ENCODE measurements at places on chromosomes 2 and 18.
A peak's percentile ranks its signal among the peaks of the same experiment; 100 is the strongest.

DNA sequence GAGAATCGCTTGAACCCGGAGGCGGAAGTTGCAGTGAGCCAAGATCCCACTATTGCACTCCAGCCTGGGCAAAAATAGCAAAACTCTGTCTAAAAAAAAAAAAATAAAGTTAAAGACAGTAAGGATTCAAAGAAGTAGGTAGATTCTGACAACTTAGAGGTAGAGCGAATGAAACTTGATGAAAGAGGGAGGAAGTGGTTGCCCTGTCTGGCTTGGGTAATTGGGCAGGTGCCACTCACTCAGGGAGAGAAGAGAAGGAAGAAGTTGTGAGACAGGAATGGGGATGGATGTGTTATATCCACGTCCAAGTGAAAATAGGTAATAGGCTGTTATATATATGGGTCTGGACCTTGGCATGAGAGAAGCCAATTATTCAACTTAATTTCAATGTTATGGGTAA lies 26.3 kb downstream of the NDC80 start:
- peak; percentile 32 for DNase-seq

DNA sequence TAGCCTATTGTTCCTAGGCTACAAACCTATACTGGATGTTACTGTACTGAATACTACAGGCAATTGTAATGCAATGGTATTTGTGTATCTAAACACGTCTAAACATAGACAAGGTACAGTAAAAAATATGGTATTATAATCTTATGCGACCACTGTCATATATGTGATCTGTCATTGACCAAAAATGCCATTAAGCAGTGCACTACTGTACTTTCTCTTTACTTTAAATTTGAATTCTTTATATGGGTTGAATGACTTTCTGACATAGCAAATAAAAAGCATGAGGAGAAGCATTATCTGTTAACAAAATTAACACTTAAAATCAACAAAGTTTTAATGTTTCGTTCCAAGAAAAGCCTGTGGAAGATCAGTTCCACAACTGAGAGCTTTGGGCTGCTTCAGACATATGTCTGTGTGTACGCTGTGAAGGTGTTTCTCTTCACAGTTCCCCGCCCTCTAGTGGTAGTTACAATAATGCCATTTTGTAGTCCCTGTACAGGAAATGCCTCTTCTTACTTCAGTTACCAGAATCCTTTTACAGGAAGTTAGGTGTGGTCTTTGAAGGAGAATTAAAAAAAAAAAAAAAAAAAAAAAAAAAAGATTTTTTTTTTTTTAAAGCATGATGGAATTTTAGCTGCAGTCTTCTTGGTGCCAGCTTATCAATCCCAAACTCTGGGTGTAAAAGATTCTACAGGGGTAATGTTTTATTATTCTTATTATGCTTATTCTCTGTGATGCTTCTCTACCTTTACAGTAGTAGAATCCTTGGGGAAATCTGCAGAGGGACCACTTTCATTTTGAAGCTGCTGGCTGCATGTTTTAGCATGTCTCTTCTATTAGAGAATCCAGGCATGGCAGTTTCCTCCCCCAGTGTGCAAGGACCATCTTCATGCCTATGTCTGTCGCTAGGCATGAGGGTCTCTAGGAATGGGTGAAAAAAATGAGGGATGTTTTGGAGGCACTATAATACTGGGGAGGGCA lies 54.5 kb downstream of the SCN2A start:
- peak; percentile 77 for DNase-seq

- no peak for DNase-seq
Measured at GRCh38 chr2:163670929-163671328, 64.9 kb downstream of the FIGN start.

- peak; percentile 41 for DNase-seq
Measured at GRCh38 chr18:58505181-58505580, 123.7 kb downstream of the ALPK2 start.

GRCh38 chr2:26685989-26686839 lies 6.3 kb upstream of the KCNK3 start:
- no peak for DNase-seq

- no peak for DNase-seq
Measured at GRCh38 chr18:39350945-39351344, 1785.3 kb upstream of the CELF4 start.

DNA sequence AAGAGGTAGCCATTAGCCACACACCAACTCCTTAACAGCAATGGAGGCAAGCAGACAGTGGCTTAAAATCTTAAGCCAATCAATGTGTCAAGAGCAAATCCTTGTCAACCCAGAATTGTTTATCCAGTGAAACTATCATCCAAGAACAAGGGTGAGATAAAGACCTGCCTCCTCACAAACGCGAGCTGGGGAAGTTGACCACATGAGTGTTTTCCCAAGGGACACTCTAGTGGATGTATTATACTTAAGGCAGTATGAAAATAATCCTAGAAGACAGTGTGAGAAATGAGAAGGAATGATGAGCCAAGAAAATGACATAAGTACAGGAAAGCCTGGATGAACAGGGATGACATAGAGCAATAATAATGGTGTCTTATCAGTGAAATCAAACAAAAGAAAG lies 209.6 kb downstream of the TWIST2 start:
- no peak for DNase-seq

DNA sequence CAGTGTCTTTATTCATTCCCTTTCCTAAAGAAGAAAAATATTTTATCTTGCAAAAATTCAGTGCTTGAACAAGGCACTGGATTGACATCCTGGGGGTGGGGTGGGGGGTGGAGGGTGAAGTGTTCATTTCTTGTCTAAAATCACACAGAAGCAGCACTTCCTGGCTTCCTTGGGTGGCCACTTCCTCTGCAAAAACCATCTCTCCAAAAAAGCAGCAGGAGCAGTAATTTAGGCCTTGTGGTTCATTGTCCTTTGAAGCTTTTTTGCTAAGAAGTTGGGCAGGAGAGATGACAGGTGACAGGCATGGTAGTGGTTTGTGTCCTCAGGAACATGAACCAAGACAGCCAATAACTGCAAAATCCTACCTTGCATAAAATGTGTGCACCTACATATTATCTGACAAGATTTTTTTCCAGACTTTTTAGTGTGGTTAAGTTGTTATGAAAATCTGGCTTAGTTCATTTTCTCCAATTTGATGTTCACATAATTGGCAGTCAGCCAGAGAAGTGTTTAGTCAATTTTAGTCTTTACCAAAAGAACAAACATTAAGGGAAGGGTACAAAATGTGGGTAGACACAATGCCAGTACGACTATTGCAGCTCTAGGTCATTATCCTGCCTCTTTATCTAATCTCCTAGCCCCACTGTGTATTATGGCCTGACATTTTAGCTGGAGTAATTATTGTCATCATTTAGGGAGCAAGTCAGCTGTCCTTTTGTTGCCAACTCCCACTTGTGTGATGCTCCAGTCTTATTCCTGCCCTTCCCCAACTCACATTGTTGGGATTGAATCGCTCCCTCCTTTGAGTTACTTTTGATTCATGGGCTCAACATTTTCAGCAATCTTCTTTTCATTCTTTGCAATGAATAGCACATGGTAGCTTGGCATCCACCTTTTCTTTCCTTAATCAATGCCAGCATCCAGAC lies 177.2 kb downstream of the MYO3B start:
- no peak for DNase-seq

DNA sequence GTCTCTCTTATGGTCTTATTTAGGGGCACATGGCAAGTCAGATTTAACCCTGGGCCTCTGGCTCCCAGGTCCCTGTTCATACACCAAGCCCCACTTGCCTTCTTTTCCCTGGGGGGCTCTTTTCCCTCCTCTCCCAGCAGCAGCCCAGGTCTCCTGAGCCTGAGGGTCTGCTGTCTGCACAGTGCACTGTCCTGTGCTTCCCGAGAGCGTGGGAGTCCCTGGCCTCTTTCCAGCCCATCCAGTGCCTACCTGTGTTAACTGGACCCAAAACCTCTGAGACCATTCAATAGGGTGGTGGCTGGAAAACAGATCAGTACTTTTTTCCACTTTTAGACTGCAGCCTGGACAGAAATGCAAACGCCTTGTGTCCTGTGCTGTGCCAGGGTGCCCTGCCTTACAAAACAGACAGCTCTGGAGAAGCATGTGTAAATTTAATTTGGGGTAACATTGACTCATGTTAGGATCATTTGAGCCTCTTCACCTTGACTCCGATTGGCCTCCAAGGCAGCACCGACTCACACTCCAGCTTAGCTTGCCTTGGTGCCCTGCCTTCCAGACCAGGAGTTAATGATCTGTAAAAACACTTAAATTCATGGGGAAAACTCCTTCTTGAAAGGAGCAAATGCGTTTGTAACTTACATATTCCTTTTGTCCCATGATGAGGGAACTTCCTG lies 34.3 kb downstream of the TWIST2 start:
- DNase-seq: no peak

GRCh38 chr2:239109041-239109927 lies 261.4 kb downstream of the TWIST2 start:
- DNase-seq: no peak

DNA sequence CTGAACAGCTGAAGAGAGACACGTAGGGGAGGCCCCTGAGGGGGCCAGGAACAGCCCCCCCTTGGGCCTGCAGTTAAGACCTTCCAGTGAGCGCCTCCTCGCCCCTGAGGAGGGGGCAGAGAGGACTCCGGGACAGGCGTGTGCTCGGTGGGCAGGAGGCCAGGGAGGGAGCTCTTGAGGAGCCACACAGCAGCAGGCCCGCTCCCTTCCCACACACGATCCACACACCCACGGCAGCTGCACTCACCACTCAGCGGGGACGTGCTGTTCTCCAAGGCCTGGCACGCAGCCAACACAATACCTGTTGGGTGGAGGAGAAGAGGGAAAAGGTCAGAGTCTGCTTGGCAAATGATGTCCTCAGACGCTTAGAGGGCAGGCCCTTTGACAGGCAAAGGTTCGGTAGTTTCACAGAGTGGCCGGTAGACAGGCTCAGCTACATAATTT lies 39.0 kb downstream of the TGFA start:
- no peak for DNase-seq

- no peak for DNase-seq
Measured at GRCh38 chr2:70002241-70002899, 40.9 kb upstream of the ASPRV1 start.

- DNase-seq: no peak
Measured at GRCh38 chr2:88810017-88810416, 118.5 kb downstream of the RPIA start.

DNA sequence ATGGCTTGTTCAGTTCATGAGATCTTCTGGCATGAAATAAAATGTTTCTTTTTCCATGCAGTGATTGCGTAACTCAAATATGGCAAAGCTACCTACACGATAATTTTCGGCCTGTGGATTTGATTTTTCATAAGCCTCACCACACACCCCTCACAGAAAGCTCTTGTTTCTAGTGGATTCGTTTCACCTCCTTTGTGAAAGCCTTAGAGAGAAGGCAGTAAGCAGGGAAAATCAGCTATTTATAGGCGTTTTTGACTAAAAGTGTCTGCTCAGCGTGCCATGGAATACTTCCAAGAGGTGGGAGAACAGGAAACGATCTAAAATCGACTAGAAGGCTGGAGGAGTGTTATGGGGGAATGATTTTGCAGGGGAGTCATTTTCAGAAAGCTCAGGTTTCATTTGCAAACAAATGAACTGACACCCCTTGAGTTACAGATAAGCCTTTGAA lies 417.9 kb downstream of the TGIF1 start:
- DNase-seq: no peak

Measured in central memory CD4-positive, alpha-beta T cell (primary cell).